Ovary (tissue), 10 donors: ENCODE measurements at places on chromosomes 7 and 10. TPM values are rescaled to one million over a fixed set of nuclear protein-coding genes. Genes with fewer than 3 reads are reported as not detected.

The NME8 gene
- not detected for total RNA-seq

The MYL7 gene
- 2.0 TPM for total RNA-seq

The ELMO1 gene
- total RNA-seq: 19.2 TPM

The CPA5 gene
- total RNA-seq: not detected

The ASAH2 gene
- total RNA-seq: 2.8 TPM

The KCNMA1 gene
- total RNA-seq: 7.0 TPM

The COL1A2 gene
- 133 TPM for total RNA-seq

The RBM20 gene
- total RNA-seq: 3.6 TPM

The TNS3 gene
- 124 TPM for total RNA-seq

The AKR1C8 gene
- not detected for total RNA-seq

The CFAP70 gene
- 1.8 TPM for total RNA-seq

The OPN1SW gene
- total RNA-seq: not detected
